ENCODE measurements at places on chromosomes 7 and 10.
A peak's percentile ranks its signal among the peaks of the same experiment; 100 is the strongest.

DNA sequence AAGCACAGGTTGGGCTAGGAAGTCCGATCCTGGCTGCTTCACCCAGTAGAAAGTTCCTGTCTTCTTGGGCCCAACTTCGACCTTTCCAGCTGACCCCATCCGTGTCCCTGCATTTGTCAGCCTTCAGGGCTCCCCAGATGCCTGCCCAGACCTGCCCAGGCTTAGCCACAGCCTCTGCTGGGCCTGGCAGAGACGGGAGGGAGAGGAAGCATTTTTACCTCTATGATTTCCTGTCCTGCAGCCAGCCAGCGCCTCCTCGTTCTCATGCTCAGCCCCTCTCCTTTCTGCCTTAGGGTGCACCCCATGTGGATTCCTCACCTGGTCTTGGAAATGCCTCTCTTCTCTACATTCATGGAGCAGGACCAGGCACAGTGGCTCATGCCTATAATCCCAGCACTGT, 3.7 kb downstream of the METTL27 start:
- DNase-seq = no peak

GRCh38 chr10:129626796-129627435, 159.9 kb downstream of the MGMT start:
- no peak for DNase-seq

DNA sequence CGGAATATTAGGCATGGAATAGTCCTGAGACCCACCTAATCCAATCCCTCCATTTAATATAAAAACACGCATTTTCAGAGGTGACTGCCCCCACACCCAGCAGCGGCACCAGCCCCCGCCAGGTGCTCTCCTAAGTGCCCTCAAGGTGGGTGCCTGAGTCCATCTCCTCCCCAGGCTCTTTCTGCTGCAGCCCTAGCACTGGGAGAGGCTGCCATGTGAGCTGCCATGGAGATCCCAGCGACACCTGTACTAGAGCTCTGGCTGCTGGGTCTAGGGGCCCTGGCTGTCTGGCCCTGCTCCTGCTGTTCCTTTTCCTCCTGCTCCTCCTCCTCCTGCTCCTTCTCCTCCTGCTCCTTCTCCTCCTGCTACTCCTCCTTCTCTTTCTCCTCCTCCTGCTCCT, 191.1 kb upstream of the BMPER start:
- no peak for DNase-seq

GRCh38 chr10:105598207-105598606, 957.1 kb downstream of the SORCS3 start:
- peak; percentile 14 for DNase-seq

- DNase-seq = no peak
Measured at GRCh38 chr10:49394933-49395740, 752 bp downstream of the DRGX start.

DNA sequence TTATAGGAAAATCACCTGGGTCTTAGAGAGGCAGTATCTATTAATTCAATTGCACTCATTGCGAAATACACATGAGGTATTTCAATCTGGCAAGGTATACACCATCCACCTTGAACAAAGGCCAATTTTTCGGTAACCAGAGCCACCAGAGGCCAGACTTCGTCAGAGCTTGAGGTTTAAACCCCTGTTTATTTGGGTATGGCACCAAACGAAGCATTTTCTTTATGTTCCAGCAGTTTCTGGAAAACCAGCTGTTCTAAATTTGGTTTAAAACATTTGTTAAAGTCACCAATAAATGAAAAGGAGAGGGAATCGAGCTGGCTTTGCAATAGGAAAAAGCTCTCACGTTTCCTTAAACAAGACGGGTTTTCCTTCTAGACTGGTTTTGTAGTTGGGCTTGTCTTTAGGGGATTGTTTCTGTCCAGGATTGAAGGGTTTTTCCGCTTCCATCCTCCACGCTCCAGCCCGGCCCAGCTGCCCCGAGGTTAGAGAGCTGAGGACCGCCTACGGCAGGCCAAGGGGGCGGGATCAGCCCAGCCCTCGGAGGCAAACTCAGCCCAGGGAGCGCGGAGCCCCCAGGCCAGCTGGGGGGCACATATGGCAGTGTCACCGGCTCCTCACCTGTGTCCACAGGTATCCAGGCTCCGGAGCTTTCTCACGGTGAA, 539.4 kb upstream of the MGMT start:
- no peak for DNase-seq

GRCh38 chr7:113797420-113798010, 121.3 kb downstream of the PPP1R3A start:
- peak; percentile 25 for DNase-seq

- DNase-seq = peak; percentile 39
Measured at GRCh38 chr7:41869997-41870396, 167.1 kb upstream of the INHBA start.

DNA sequence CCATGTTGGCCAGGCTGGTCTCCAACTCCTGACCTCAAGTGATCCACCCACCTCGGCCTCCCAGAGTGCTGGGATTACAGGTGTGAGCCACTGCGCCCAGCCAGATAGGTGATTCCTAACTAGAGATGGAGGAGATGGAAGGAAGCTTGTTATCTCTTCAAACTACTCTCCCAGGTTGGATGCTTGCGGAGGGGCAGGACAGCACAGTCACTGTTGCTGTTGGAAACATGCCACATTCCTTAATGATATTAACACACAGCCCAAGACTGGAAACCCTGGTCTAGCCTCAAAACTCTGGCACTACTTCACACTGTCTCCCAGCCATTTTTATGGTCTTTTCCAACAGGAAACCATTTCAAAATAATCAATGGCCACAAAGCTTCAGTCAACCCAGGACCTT, 468.8 kb upstream of the NRP1 start:
- DNase-seq = peak; percentile 20

DNA sequence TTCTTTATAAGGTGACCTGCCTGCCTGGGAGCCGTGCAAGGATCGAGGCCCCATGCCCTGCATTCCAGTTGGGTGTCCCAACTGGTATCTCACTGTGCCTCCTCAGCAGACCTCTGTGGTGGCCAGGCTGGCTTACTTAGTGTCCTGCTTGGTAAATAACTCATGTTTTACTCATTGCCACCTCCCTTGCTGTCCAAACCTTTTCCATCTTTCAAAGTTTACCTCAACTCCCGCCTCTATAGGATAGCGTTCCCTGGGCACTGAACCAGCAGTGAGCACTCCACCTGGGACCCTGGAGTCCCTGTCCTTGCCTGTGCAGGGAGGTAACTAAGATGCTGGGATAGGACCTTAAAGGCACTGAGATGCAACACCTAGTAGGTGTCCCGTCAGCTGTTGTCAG, 33.6 kb downstream of the SLC18A2 start:
- no peak for DNase-seq

DNA sequence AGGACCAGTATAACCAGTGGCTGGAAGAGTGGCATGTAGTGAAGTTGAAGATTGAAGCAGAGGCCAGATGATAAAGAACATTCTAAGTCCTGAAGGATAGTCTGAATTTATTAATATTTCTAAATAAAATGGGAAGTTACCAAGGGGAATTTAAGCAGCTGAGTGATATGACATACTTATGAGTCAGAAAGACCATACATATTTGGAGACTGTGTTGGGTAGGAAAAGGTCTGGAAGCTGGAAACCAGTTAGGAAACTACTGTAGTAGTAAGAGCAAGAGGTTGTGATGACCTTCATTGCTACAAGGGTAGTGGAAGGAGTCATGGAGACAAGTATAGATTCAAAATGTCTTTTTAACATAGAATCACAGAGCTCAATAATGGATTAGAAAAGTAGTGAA, 752.3 kb downstream of the SUGCT start:
- peak; percentile 65 for DNase-seq

- DNase-seq = no peak
Measured at GRCh38 chr7:20896996-20897395, 110.3 kb upstream of the SP8 start.

- no peak for DNase-seq
Measured at GRCh38 chr7:10120936-10121335, 852.7 kb upstream of the PHF14 start.

- no peak for DNase-seq
Measured at GRCh38 chr10:128981881-128982615, 485.0 kb upstream of the MGMT start.

DNA sequence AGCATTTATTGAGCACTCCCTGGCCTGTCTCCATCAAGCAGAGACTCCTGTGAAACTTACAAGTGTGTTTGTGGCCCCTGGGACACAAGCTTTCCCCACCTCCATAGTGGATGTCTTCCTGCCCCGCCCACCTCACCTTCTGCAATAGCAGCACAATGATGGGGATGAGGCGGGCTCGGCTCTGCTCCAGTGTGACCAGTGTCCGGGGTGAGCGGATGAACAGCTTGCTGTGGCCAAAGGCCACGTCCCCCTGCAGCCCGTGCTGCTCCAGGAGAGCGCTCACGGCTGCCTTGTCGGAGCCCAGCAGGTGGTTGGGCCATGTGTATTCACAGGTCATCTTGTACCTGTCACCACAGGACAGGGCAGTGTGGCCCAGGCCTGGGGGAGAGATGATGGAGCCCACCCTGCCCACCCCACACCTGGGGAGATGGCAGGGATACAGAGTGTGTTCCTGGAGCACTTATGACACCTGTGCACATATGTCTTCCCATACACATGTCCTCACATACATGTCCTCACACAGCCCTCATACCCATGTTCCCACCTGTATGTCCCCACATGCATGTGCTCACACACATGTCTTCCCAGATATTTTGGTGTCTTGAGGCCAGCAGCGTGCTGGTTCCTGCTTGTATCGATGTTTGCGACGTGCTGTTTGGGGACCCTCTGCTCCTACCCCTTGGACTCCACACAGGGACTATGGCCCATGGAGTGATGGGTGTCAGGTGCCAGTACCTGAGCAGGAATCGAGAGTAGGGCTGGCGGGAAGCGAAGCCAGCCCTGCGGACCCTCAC, 12.7 kb downstream of the MYO1G start:
- DNase-seq = no peak

DNA sequence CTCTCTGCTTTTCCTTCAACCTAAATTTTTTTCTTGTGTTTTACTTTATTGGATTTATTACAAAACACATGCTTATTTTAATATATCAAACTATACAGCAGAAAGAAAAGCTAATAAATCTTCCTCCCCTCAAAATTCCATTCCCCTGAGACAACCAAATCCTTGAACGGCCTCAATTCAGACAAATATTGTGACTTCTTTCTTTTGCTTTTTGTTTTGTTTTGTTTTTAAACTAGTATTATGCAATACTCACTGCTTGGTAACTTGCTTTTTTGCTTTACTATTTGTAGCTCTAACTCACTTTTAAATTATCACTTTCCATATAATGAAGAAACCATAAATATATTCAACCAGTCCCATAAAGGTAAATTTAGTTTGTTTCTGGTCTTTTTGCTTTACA, 59.4 kb upstream of the CDK1 start:
- peak; percentile 49 for DNase-seq

GRCh38 chr7:32241636-32242035, 171.4 kb upstream of the PDE1C start:
- DNase-seq = no peak

DNA sequence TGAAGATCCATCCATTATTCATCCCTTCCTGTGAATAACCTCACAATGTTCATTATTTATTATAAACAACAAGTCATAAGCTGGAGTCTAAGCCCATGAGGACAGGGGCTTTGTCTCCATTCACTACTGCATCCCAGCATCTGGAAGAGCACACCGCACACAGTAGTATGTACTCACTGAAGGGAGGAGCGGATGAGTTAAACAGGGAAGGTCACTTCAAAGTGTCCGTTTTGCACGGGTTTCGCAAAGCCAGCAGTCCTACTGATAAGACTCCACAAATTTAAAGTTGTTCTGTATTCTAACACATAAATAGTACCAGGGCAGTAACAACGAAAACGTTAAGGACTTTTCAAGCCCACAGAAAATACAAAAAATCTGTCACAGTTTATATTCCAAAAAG, 167.9 kb downstream of the PARD3 start:
- no peak for DNase-seq

- peak; percentile 17 for DNase-seq
Measured at GRCh38 chr10:96470116-96470743, 43.5 kb downstream of the TLL2 start.

DNA sequence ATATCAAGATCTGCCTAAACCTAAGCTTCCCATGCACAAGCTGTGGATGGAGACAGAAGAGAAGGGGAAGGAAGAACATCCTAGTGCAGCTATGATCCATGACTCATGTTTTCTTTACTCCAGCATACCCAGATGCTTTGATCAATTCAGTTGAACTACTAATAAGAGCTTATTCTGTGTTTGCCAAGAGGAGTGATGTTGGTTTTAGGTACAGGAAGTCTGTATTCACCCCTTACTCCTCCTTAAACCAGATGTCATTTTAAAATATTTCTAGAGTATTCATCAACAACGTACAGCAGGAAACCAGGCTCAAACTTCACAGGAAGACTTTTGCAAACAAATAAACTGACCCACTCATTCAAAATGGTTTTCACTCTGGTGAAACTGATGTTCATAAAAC, 29.2 kb downstream of the PANK1 start:
- no peak for DNase-seq

GRCh38 chr7:12369756-12370155, 33.9 kb downstream of the VWDE start:
- DNase-seq = no peak

DNA sequence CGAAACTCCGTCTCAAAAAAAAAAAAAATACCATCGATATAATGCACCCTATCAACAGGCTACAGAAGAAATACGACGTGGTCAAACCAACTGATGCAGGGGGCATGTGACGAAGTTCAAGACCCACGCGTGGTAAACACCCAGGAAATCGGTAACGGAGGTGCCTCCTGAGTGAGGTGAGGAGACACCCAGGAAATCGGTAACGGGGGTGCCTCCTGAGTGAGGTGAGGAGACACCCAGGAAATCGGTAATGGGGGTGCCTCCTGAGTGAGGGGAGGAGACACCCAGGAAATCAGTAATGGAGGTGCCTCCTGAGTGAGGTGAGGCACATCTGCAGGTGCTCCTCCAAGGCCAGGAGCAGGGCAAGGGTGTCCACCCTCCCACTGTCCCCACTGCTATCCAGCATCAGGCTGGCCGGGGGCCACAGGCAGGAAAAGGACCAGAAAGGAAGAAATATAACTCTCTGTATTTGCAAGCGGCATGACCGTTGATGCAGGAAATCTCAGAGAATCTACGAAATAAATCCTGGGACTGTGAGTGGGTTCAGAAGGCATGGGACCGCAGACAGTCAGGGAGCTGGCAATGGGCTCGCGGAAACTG, 10.7 kb upstream of the GPR146 start:
- no peak for DNase-seq

DNA sequence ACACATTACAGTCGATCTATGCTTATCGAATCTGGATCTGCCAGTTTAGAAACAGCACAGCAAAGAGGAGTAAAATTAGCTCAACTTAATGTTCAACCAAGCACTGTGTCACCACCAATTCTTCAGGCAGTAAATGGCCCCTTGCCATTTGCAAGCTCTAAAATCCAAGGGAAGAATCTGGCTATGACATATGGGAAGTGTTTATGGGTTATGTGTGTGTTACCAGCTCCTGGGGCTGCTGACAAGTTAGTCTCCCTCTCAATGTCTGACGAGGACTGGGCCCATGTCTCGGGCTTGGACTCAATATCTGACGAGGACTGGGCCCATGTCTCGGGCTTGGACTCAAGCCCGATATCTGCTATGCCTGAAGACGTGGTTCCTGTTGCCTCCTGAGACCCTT, 5.7 kb upstream of the ITIH2 start:
- no peak for DNase-seq

All from fibroblast of lung (primary cell).